ENCODE measurements at places on chromosomes 4 and X.

DNA sequence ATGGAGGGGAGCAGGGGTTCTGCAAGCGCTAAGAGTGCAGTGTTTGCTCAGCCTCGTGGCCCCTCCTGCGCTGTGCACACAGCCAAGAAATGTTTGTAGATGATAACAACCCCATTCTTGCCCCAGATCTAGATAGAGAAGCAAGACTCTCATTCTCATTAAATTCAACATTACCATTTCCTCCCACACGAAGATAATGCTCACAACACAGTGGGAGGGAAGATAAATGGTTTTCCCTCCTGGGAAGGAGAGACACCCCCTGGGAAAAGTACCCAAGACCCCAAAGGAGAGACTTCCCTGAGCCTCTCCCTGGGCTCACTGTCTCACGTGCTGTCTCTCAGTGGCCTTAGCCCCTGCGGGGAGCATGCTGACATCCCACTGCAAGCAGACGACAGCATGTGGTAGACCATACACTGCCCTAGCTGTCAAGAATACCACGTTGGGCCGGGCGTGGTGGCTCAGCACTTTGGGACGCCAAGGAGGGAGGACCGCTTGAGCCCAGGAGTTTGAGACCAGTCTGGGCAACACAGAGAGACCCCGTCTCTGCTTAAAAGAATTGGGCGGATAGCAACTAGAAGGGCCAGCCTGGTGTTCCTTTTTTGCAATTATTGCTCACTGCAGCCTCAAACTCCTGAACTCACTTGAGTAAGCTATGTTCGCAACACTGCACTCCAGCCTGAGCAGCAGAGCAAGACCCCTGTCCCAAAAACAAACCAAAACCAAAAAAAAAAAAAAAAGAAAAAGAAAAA lies 34.9 kb upstream of the IQSEC2 start:
- DNase-seq = no peak

- DNase-seq = no peak
Observed at GRCh38 chrX:107734646-107735045, 40.9 kb downstream of the TSC22D3 start.

GRCh38 chrX:72060921-72061490 lies 70.7 kb downstream of the RTL5 start:
- no peak for DNase-seq

DNA sequence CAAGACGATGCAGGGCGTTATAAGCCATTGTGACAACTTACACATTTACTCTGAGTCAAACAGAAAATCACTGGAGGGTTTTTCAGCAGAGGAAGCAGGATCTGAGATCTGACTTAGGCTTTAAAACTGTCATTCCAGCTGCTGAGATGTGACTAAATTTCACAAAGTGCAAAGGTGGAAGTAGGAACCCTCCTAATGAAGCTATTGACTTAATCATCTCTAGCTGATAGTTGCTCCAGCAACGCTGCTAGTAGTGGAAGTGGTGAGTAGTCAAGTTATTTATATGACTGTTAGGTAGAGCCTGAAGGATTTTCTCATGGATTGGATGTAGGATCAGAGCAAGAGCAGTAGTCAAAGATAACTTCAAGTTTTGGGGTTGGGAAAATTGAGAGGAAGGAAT lies 218.6 kb downstream of the GRID2 start:
- no peak for DNase-seq

DNA sequence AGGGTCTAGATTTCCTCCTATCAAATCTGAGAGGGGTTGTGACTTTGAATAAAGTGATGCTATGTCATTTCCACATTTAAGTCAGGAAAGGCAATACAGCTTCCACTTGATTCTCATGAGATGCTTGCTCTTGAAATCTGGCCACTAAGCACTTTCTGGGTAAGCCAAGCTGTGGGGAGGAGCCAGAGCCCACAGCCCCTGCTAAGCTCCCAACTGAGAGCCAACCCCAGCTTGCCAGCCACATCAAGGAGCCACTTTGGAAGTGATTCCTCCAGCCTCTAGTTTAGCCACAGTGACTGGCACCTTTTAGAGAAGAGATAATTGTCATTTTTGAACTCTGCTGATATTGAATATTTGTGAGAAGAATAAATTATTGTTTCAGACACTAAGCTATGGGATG lies 1441.5 kb upstream of the IGFBP7 start:
- no peak for DNase-seq

- no peak for DNase-seq
Observed at GRCh38 chrX:51024106-51024696, 113.7 kb downstream of the BMP15 start.

DNA sequence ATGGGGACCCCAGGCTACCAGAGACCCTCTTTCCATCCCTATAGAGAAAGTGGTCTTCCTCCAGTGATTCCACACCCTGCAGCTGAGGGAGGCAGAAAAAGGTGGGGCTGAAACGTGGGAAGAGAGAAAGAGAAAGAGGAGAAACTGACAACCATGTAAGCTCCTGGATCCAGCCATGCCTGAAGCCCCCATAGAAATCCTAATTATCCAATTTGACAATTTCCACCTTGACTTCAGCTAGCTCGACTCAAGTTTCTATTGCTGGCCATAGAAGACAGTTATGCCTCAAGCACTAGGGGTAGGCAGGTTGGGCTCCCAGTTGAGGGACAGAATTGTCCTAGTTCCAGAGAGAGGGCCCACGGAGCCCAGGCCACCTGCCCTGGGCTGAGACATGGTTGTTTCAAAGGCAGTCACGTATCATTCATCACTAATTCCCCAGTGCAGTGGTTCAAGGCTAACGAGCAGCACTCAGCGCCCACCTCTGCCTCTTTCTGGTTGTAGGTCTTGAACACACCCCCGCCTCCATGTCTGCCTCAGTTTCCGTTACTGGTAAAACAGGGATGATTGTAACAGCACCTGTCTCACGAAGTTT lies 39.8 kb upstream of the ASMTL start:
- no peak for DNase-seq

DNA sequence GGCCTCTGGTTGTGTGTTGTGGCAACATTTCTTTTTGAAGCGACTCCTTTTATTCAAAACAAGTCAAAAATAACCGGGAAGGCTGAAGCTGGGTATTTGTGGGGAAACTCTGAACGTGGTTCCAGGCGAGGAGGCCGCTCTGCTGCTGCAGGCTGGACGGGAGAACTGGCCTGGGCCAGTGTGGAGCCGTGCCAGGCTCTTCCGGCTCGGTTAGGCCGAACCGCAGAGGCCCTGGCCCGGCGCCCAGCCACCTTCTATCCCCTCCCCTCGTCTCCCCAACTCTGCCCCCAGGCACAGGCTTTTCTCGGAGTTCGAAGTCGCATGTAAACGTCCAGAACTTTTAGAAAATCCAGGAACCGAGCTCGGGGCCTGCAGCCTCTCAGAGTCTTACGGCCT lies 2.4 kb upstream of the BCOR start:
- DNase-seq = peak; percentile 69

Measured in astrocyte of the hippocampus (primary cell).